ENCODE measurements at places on chromosomes 5 and 9.

DNA sequence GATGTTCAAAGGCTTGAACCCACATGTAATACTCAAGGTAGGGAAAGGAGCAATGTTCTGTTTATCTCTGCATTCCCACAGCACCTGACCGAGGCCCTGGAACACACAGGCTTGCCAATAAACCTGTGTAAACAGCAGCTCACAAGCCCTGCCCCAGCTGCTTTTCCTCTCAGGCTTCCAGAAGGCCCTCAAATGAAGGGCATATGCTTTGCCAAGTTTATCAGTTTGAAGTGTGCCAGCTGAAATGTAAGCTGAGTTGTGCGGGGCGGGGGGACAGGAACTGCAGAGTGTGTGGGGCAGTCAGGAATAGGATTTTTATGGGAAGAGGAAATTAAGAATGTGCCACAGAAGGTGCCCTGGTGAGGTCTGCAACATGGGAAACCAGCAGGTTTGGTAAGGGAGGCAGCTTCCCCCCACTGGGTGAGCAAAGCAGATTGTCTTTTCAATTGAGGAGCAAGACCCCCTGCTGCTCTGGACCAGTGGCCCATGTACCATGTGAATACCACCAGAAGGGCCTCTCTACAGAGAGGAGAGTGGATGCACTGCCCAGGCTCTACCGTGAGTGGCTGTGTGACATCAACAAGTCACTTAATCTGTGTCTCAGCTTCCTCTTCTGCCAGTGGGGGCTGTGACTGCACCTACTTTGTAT is 194.8 kb downstream of the SPOCK1 start:
- no peak for DNase-seq

DNA sequence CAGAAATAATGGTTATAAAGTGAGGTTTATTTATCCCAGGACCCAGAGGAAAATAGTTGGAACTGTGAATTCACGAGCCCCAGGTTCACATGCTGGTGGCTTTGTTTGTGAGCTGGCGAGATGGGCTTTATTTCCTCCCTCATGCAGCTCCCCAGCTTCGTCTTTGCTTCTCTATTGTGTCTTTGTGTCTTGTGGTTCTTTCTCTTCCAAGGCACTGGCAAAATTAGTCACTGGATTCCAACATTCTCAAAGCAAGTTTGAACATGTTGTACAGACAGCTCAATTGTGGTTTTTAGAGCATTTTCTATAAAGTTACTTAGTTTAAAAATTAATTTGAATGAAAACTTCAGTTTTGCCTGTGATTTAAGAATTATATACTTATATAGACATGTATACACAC is 7.2 kb downstream of the NDUFS6 start:
- no peak for DNase-seq

GRCh38 chr9:89606624-89607311 is 2.0 kb downstream of the GADD45G start:
- no peak for DNase-seq

- no peak for DNase-seq
Measured at GRCh38 chr9:15304632-15305031, 2.4 kb downstream of the TTC39B start.

DNA sequence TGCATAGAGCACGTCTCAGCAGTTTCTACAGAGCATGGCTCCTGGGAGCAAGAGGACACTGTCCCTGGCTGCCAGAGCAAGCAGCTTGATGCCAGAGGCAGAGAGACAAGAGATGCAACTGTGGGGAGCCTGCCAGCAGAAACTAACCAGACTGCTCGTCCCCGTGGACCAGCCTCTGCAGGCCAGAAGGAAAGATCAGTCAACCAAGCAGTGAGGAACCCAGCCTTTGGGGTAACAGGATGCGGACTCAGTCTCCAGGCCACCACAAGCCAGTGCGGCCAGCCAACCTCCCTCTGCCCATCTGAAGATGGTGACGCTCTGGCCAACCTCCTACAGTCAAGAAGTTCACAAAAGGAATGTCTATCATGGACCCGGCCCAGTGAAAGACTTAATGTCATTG is 3.7 kb downstream of the SURF4 start:
- no peak for DNase-seq

Measured in CD4-positive, alpha-beta T cell treated with Interleukin-6 at 100 ng/mL for 8 hours (primary cell).